ENCODE measurements at places on chromosomes 3 and 15. TPM values are rescaled to one million over a fixed set of nuclear protein-coding genes. Genes with fewer than 3 reads are reported as not detected.

The DNAH12 gene
- total RNA-seq: 0.07 TPM

- no peak for DNase-seq
Measured at GRCh38 chr3:48528048-48528447, 24.1 kb upstream of the SHISA5 start.

- no peak for DNase-seq
Measured at GRCh38 chr3:73389928-73390327, 234.8 kb downstream of the PDZRN3 start.

- no peak for DNase-seq
Measured at GRCh38 chr3:42608581-42608980, 8.1 kb downstream of the NKTR start.

GRCh38 chr3:48564022-48564421 is 441 bp upstream of the UCN2 start:
- DNase-seq: peak; percentile 66

DNA sequence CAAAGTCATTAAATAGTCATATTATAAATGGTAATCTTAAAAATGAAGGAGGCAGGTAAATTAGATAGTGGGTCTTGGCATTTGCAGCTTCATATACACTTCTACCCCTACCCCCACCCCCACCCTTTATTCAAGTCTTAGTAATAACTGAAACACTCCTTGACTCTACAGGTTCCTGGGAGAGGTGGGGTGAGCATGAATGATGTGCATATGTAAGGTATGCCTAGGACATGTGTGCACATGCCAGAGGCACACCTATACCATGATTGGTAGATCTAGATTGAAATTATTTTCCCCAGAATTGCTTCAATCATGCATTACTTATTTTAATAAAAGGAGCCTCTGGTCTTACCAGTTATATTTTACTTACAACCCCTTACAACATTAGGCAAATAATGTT is 40.1 kb upstream of the PDCD6IP start:
- no peak for DNase-seq

The ZCWPW2 gene
- not detected for total RNA-seq

GRCh38 chr3:120177707-120178306 is 83.6 kb upstream of the GSK3B start:
- DNase-seq: no peak

DNA sequence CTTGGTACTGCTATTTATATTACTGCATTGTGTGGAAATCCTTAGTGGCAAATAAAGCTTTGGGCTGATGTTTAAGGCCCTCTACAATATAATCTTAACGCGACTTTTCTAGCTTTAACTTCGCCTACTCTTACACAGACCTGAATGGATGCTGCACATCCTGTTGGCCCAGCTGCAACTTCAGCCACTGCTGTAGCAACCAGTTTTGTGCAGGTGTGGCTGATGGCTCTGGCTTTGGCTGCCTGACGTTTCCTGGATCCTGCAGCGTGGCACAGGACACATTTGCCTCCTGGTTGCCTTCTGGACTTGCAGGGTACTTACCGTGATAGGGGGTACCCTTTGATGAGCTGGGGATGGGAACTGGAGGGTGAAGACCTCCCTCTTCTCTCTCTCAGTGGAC is 20.2 kb upstream of the ERICH6 start:
- DNase-seq: no peak

GRCh38 chr15:51672913-51673857 is 8.1 kb upstream of the SCG3 start:
- DNase-seq: no peak

The ZNF621 gene
- total RNA-seq: 1.5 TPM

DNA sequence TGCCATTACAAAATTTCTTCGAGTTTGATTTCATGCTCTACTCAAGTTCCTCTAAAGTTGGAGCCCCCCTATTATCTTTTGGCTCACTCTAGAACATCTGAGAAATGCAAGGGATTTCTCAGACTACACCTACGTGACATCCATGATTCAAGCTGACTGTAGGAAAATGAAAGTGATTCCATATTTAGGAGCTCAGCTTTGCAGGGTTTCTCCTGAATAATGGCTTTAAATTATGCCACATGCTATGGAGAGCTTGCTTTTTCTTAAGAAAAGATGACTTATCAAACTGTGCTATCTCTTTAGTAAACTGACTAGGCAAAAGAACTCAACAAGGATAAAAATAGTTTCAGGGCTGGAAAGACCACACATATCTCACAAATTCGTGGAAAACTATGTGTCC is 292.1 kb downstream of the LSAMP start:
- no peak for DNase-seq

DNA sequence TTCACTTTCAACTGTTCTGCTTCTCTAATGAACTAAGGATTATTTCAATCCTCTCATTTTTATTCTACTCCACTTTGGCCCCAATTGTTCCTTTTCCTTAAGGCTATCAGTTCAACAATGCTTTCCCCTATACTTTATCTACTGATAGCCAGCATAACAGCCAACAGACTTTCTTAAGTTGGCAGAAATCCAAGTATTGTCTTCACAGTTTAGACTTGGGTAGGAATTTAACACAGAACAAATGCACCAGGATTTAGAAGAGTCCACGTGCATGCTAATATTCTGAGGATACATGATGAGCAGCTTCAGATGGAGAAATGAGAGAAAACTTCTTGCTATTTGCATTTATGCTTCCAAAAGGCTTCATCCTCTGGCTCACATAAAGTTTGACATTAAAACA is 54.8 kb downstream of the FBN1 start:
- no peak for DNase-seq

- DNase-seq: no peak
Measured at GRCh38 chr15:49462232-49462844, 39.3 kb downstream of the FGF7 start.

DNA sequence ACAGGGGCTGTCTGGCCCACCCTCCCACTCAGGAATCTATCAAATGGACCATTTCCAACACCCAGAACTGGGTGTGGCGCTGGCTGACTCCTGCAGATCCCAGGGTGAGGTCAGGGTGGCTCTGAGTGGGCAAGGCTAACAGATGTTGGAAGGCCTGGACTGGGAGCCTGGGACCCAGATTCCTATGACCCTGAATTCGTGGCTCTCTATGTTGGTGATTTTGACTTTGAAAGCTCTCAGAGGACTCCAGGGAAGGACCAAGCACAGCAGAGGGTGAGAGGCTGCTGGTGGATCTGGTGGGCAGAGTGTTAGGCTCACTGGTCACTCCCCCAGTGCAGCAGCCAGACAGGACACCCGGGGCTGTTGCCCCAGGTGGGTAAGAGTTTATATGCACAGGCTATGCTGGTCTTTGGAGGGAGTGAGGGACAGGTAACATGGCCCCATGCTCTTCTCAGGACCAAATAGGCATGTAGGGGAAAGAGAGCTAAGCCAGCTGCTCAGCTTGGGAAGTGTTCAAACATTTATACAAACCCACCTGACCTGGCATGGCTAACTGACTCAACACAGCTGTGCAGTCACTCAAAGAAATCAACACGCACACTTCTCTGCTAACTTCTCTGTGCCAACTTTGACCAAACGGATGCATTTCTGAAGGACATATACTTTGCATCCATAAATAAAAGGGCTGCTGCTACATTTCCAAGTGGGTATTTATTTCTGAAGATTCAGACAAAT is 62.6 kb upstream of the RAB6B start:
- no peak for DNase-seq

GRCh38 chr3:23071758-23072157 is 131.4 kb upstream of the UBE2E2 start:
- DNase-seq: no peak

GRCh38 chr3:125050488-125051090 is 5.2 kb downstream of the HEG1 start:
- no peak for DNase-seq

The DUOXA2 gene
- not detected for total RNA-seq

DNA sequence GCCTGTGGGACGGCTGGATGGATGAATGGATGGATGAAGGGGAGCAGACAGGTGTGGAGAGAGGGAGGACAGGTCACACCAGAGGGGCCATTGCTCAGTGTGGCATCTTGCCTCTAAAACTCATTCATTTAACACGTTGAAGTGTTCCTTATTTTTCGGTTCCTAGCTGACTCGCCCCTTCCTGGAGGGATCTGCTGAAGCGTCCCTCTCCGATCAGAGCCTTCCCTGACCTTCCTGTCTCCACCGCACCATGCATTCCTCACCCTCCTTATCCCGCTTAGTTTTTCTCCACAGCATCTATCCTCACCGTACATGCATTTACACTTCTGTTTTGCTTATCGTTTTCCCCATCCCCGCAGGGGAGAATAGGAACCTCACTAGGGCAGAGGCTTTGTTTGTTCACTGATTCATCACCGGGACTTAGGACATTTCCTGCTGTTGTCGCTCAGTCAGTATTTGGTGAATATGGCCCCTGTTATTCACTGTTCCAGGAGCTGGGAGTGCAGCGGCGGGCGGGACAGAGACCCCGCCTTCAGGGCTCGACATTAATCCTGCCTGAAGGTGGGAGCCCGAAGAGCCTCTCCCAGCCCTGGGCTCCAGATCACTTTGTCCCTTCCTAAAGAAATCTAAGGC is 32.0 kb downstream of the FOXL2 start:
- no peak for DNase-seq

- DNase-seq: no peak
Measured at GRCh38 chr3:177429079-177429478, 231.8 kb upstream of the TBL1XR1 start.

The ADGRG7 gene
- not detected for total RNA-seq

The TEX9 gene
- total RNA-seq: 14.6 TPM

DNA sequence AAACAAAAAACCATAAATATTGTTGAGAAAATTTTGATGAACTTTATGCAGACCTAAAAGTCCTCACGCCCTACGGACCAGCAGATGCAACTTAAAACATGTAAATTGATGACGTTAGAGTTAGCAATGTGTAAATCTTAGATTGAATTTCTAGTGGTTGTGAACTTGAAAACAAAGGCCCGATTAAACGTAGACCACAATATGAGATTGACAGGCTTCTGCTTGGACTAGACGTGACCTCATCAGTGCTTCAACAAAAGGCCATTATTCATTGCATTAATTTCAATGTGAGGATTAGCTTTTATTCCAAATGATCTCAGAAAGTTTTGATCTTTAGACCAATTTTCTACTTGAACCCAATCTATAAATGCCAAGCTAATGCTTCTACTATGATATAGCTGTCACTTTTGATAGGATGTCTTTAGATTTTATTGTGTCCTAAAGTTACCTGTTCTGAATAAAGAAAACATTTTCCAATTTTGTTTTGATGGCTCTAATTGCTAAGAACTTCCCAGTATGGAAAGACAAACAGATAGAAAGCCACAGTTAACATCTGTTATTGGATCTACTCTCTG is 55.4 kb upstream of the SPPL2A start:
- DNase-seq: no peak

DNA sequence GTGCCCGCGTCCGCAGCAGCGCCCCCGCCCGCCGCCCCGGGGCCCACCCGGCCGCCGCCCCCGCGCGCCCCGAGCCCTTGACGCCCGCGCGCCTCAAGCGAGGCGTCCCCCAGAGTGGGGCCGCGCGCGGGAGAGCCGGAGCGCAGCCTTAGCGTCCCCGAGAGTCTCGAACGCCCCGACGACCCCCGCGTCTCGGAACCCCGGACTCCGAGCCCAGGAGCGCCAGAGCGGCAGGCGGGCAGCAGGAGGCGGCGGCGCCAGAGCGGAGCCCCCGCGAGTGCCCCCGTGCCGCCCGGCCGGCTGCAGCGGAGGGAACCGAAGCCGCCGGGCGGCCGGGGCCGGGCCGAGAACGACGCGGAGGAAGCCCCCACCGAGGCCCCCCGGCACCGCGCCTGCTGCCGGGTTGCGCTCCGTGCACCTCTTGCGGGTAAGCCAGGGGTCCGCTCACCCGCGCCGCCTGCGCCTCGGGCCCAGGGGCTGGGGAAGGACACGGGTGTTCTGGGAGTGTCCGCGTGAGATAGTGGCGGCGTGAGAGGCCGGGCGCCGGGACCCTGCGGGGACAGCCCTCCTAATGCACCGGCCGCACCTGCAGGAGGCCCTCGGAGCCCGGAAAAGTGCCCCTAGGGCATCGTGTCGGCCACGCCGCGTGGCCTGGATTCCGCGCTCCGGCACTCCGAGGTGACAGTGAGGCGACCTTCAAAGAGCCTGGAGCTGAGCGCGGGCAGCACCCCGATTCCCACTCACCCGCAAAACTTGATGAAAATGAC is 52.0 kb upstream of the ULK4 start:
- DNase-seq: no peak

GRCh38 chr3:111936967-111937366 is 41.9 kb upstream of the ABHD10 start:
- DNase-seq: no peak

The RTP4 gene
- total RNA-seq: not detected

GRCh38 chr15:56795502-56795901 is 62.2 kb upstream of the ZNF280D start:
- DNase-seq: no peak

DNA sequence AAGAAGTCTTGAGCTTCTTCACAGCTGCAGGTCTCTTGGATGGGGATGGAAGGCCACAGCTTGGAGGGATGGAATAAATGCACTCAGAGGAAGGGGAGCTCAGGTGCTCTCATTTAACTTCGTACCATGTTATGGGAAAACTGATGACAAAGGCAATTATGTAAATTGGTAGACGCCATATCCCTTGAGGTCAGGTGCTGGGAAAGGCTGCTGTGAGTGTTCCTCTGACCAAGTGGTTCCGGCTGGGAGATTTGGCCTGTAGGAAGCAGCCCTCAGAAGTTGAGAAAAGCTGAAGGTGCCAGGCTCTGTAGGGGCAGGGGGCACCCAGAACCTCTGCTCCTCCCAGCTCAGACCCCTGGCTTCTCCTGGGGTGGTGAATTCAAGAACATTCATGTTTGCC is 47.1 kb downstream of the FAH start:
- no peak for DNase-seq

DNA sequence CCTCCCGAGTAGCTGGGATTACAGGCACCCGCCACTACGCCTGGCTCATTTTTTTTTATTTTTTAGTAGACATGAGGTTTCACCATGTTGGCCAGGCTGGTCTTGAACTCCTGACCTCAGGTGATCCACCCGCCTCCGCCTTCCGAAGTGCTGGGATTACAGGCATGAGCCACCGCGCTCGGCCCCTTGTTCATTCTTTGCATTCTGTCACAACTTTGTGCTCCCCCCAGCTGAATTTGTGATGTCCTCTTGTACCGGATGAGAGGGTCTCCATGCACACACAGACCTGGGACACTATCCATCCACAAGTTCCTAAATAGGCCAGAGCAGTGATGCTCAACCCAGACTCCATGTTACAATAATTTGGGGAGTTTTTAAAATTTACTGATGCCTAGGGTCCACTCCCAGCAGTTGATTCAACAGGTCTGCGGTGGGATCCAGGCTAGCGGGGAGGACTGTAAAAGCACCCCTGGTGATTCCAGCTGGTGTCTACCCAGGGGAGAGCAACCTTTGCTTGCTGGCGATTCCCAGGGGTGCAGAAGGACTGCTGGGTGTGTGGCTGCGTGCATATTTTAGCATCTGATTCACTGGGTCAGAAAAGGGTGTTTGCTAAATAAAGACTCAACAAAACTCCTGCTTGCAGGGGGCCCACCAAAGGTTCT is 1.0 kb downstream of the RASSF1 start:
- DNase-seq: no peak

The LCTL gene
- total RNA-seq: not detected

The KBTBD12 gene
- total RNA-seq: not detected

DNA sequence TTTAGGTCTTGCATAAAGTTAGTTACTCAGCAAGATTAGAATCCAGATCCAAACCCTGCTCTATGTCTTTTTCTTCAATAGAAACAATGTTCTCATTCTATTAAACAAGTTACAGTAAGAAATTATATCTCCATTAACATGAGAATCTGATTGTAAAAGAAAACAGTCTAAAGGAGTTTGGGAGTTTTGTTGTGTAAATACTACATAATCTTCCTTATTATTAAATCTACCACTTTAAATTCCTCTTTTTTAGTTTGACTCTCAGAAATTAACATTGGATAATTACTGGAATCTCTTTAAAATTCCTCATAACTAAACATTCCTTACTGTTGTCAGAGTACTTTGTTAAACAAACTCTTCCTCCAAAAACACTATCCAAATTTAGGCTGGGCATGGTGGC is 1.7 kb upstream of the GOLIM4 start:
- DNase-seq: no peak

The HDGFL3 gene
- 68.1 TPM for total RNA-seq
